Right renal cortex interstitium (tissue), 3 donors: ENCODE measurements at places on chromosomes 11 and 22.

DNA sequence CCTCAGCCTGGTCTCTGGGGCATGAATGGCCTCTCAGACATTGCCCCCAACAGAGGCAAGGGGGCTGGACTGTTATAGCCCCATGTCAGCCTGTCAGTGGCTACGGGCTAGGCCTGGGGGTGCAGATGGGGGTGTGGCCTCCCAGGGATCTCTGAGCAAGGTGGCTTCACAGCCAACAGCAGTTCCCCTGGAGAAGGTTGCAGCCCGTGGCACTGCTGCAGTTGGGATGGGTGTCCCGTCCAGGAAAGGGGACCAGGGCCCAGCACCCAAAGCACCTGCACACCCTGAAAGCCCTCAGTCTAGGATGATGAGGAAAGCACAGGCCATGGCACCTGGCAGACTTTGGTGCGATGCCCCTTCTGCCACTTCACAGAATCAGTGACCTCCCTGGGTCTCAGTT, 101.3 kb downstream of the TP53I11 start:
- no peak for DNase-seq

- no peak for DNase-seq
Measured at GRCh38 chr11:103007521-103007920, 52.0 kb upstream of the MMP13 start.

DNA sequence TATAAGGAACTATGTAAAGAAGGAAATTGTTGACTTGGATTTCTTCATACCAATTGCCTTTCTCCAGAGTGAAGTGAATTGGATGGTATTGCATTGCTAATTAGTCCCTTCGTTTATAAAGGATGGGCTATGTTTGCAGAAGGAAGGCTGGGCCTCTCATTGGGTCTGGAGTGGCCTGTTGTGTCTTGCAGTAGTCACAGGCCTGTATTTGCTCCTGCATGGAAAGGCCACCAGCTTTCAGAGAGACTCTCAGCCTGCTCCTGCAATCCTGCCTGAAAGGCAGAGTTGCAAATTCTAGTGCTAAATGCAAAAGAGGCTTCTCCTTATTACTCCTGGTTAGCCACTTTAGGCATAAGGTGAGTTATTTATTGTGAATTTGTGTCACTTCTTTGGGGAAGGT, 103.8 kb downstream of the EXT2 start:
- no peak for DNase-seq

- DNase-seq, result no peak
Measured at GRCh38 chr11:78991681-78992080, 417.0 kb upstream of the NARS2 start.

DNA sequence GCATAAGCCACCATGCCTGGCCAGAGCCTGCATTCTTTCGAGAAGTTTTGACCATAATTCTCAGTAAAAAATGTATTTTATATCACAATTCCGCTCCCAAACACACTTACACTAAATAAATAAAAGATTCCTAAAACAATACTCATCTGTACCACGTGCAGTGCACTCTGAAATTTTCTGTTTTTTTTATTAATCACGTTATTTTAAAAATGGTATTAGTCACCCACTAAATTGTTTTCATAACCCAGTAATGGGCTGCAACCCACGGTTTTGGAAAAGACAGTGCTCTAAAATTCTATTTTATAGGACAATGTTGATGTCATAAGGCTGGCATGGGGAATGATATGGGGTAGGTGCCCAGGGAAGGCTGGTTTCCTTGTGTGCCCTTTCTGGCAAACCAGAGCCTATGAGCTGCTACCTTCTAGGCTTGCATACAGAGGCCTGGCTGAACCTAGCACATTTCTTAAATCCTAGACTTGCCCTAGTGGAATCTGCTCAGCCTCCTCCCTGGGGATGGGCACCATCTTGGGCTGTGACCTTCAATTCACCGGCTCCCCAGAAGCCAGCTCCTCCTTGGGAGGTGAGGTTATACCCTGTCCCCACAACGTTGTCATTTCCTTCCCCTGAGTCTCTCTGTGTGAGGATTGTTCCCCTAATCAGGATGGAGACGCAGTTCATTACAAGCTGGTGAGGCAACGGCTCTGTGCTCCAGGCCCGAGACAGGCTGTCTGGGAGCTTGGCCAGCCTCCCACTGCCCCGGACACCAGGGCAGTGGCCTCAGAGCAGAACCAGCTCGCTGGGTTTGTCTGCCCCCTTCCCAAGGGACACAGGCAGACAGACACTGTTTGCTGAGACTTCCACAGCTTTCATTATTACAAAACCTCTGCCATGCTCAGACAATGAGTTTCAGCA, 116.5 kb upstream of the NAV2 start:
- DNase-seq, result no peak

GRCh38 chr11:86801364-86801763, 1.0 kb downstream of the PRSS23 start:
- DNase-seq, result no peak

DNA sequence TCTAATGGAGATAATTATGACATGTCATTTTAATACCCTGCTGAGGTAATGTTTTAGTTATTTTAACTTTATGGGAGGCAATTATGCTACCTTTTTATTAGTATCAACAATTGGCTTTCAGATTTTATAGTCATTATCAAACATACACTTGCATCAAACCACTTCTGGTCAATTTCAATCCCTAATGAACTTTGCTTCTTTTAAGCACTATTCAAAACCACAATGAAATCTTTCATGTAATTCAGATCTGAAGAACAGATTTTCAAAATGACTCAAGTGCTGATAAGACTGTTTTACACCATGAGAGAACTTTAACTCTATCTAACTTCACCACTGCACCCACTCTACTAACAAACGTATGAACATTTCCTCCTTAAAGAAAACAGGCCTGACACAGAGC, 25.9 kb upstream of the CCDC34 start:
- no peak for DNase-seq

GRCh38 chr11:8220261-8221045, 43.2 kb downstream of the LMO1 start:
- DNase-seq, result no peak

GRCh38 chr22:21829523-21829922, 37.9 kb downstream of the MAPK1 start:
- DNase-seq, result no peak

- no peak for DNase-seq
Measured at GRCh38 chr11:1837171-1838076, 1.4 kb upstream of the TNNI2 start.

DNA sequence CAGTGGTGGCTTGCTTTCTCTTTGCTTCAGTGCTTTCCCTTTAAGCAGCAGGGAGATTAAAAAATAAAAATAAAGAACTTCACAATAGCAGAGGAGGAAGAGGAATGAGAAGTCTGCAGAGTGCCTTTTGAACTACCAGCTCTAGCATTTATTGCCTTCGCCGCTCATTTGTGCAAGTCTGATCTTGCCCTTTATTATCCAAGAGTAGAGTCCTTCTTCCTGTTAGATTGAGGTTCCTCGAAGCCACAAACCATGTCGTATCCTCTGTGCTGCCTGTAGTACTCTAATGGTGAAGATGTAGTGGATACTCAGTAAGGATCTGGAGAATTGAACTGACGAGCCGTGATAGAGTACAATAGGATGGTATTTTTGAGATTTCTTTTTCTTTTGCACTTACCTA, 101.2 kb upstream of the RAG2 start:
- DNase-seq, result no peak

- no peak for DNase-seq
Measured at GRCh38 chr11:77300695-77301094, 791 bp downstream of the GDPD4 start.

- no peak for DNase-seq
Measured at GRCh38 chr22:27867953-27868731, 50.9 kb downstream of the PITPNB start.

DNA sequence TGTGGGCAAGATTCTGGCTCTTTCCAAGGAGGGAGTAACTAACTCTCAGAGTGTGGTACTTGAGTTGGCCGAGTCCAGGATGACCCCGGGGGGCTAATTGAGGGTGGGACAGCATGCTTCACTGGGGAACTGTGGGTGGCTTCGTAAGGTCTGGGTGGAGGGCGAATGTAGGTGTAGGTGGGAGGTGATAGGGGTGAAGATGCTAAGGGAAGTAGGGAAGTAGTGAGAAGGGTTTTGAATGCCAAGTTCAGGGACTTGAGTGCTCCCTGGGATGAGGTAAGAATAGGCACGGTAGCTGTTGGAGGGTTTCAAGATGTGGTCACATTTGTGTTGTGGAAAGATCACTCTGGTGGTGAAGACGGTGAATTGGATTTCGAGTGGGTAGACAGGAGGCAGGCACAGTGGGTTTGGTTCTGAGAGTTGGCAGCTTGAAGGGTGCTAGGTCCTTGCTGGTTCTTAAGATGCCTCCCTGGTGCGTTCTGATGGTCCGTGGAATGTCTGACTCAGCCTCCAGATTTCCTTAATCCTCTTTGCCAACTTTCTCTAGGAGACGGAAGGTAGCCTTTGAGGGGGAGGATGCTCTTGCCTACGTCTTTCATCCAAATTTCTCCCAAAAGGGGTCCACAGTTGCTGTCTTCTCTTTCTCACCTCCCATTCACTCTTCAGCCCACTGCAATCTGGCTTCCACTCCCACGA, 2.5 kb upstream of the DNAL4 start:
- DNase-seq, result no peak

DNA sequence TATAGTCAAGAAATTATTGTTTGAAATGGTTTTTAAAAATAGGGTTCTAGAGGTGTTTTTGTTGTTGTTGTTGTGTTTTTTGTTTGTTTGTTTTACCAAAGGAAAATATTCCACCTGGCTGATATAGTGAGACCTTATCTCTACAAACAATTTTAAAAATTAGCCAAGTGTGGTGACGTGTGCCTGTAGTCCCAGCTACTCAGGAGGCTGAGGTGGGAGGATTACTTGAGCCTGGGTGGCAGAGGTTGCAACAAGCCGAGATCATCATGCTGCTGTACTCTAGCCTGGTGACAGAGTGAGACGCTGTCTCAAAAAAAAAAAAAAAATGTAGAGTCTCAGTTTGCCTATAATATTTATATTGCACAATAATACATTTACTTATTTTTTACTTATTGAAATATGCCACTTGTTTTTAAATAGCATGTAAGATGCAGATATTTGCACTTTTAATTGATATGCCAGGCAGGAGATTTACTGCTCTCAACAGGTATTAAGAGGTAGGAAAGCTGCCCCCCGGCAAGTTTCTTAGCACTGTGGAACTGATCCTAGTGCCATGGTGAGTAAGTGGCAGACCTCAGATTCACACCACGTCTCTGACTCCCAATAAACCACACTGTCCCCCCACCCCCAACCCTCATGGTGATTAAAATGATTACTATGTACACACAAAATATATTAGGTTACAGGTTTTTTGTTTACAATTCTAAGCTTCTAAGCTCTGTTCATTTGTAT, 157.4 kb downstream of the TEAD1 start:
- no peak for DNase-seq

DNA sequence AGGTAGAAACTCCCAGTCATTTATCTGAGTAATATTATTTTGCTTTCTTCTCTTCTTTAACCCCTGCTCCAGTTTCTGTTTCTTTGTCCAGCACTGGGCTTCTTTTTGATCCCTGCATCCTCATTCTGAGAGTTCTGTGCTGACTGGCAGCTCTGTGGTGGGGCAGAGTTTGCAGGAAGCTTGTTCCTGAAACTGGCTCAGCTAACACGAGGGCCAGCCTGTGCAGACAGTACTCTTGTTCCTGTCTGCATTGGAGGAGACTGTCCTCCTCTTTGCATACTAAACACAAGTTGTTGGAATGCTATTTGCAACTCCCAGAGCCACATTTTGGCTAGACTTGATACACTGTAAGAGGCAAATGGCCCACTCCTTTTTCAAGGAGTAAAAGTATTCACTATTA, 93.1 kb upstream of the HORMAD2 start:
- DNase-seq, result no peak

DNA sequence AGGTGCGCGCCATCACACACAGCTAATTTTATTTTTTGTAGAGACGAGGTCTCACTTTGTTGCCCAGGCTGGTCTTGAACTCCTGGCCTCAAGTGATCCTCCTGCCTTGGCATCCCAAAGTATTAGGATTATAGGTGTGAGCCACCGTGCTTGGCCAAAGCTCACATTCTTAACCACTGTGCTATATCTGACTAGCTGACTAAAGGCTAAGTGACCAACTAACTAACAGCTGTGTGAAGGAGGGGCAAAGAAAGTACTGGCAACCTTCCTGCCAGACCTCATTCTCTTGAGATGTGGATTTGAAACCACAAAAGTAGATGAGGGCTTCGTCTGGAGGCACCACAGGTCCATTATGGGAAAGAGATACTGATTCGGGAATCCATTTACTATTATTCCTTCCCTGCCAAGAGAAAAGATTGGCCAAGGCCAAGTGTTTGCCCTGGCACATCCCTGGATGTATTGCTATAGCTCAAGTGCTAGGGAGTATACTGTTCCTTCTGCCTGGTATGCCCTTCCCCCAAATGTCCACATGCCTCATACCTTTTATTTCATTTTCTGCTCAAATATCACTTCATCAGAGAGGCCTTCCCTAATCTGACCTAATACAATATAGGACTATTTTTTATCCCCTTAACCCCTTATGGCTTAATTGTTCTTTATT, 52.7 kb upstream of the RRM1 start:
- DNase-seq, result no peak

- no peak for DNase-seq
Measured at GRCh38 chr11:113581713-113582112, 106.5 kb upstream of the DRD2 start.

GRCh38 chr11:64831411-64831891, 13.0 kb downstream of the CDC42BPG start:
- no peak for DNase-seq

- no peak for DNase-seq
Measured at GRCh38 chr22:45084400-45084920, 74.7 kb upstream of the PHF21B start.

DNA sequence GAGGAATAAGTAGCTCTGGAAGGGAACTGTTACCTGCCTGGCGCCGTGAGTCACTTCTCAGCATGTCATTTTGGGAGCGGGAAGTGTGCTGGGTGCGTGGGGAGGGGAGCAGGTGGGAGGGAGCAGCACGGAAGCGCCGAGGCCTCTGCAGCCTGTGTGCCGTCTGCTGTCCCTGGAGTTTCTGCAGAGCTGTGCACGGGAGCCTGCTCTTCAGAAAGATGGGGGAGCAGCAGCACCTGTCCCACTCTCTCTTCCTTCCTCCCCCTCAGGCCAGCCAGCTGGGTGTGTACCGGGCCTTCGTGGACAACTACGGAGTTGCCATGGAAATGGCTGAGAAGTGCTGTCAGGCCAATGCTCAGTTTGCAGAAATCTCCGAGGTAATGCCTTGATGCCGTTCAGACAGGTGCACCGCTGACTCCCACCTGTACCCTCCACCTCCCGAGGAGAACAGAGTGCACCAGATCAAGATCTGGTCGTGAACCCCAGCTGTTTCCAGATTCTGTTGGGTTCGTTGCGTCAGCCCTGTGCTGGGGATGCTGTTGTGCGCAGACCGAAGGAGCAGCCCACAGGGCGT, 87.9 kb downstream of the BCR start:
- DNase-seq, result no peak

DNA sequence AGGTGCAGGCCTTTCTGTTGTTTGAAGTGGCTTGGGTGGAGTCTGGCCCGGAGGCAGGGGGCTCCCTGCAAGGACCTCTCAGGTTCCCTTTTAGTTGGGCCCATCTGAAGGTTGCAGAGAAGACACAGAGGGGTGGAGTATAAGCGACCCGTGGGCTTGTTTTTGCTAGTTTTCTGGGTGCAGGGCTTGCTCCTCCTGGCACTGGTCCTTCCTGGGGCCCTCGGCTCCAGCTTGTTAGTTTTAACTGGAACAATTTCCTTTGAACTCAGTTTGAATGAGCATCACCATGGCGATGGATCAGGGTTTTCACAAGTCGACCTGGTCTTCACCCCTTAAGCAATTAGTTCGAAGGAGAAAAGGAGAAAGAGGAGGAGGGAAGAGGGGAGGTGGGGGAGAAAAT, 28.5 kb upstream of the OAF start:
- DNase-seq, result no peak
